ENCODE measurements at places on chromosomes 4 and X. TPM values are rescaled to one million over a fixed set of nuclear protein-coding genes. Genes with fewer than 3 reads are reported as not detected.

- no peak overlapping the region for H3K27ac ChIP-seq
- no peaks in the 10 kb centered on the region for H3K27me3 ChIP-seq
- no peaks in the 10 kb centered on the region for H3K36me3 ChIP-seq
- H3K4me3 ChIP-seq = no peak overlapping the region
Observed at GRCh38 chr4:99998062-99998867, 48.2 kb upstream of the H2AZ1 start.

GRCh38 chr4:120616-121015, 3.7 kb upstream of the ZNF718 start:
- no peaks in the 10 kb centered on the region for H3K36me3 ChIP-seq
- no peaks in the 10 kb centered on the region for H3K27me3 ChIP-seq
- no peak overlapping the region for H3K4me3 ChIP-seq
- H3K4me1 ChIP-seq = peaks cover 3% of the 10 kb centered on the region

- no peak for DNase-seq
- H3K4me3 ChIP-seq = no peak overlapping the region
- no peaks in the 10 kb centered on the region for H3K4me1 ChIP-seq
- H3K27ac ChIP-seq = no peak overlapping the region
- H3K27me3 ChIP-seq = no peaks in the 10 kb centered on the region
Observed at GRCh38 chrX:152847281-152847680, 16.4 kb downstream of the NSDHL start.

DNA sequence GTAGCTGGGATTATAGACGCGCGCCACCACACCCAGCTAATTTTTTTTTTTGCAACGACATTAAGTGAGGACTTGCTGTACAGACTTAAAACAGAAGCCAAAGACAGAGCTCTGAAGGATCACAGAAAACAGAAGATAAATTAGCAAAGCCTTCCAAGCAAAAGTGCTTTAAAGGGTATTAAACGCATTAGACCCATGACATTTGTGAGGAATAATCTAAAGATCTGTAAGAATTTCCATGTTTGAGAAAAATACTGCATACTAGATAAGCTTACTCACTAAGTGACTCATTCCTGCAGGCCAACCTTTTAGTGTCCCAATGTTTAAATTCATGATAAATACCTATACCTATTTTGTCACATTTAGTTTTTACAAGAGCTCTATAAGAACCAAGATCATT, 27.4 kb downstream of the SMARCA1 start:
- no peak overlapping the region for H3K4me3 ChIP-seq
- no peak for DNase-seq
- no peak overlapping the region for H3K27ac ChIP-seq
- H3K36me3 ChIP-seq = no peaks in the 10 kb centered on the region
- H3K27me3 ChIP-seq = peaks cover 6% of the 10 kb centered on the region

DNA sequence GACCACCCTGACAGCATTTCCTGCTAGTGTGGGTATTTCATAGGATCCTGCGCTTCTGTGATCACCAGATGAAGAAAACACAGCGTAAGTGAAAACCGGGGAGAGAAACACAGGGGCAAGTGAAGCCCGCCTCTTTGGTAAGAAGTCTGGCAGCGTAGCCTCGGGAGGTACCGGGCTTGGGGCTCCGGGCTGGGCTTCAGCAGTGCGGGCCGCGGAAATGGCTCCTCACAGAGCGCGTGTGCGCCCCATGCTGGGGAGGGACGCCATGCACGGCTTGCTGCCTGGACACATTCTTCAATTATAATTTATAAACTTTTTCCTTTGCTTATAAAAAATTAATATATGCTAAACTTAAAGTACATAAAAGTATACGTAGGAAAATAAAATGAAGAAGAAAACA, 151.5 kb downstream of the AFAP1 start:
- H3K4me1 ChIP-seq = no peaks in the 10 kb centered on the region
- no peaks in the 10 kb centered on the region for H3K36me3 ChIP-seq
- no peaks in the 10 kb centered on the region for H3K27me3 ChIP-seq
- no peak overlapping the region for H3K27ac ChIP-seq
- H3K4me3 ChIP-seq = no peak overlapping the region

DNA sequence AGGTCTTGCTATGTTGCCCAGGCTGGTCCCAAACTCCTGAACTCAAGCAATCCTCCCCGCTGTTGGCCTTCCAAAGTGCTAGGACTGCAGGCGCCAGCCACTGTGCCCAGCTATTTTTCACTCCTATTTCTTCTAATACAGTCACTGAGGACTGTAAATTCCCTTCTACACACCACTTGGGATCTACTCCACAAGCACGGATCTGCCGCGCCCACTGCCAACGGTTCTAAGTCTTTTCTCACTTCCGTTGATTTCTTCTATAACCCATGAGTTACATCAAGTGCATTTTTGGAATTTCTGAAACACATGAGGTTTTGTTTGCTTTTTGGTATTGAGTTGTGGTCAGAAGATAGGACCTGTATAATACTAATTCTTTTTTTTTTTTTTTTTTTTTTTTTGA, 48.6 kb downstream of the FAM53A start:
- no peak overlapping the region for H3K4me3 ChIP-seq
- no peak overlapping the region for H3K27ac ChIP-seq

DNA sequence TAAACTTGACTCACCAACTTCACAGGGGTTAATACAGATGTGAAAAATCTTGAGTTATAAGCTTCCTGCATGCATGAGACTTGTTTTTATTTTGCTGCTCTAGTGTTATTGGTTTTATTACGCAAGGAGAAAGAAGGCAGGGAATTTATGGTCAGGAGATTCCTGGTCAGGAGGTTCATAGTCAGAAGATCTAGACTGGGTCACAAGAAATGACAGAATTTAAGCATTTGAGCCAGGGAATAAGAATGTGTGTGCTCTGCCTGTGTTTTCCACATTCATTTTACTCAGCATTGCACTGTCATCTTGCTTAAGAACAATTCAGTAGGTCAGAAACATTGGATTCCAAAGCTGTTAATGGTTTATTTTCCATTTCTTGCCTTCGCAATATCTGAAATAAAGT, 2522.1 kb downstream of the ARAP2 start:
- H3K4me1 ChIP-seq = no peaks in the 10 kb centered on the region
- no peaks in the 10 kb centered on the region for H3K27me3 ChIP-seq
- DNase-seq = no peak
- no peaks in the 10 kb centered on the region for H3K36me3 ChIP-seq

DNA sequence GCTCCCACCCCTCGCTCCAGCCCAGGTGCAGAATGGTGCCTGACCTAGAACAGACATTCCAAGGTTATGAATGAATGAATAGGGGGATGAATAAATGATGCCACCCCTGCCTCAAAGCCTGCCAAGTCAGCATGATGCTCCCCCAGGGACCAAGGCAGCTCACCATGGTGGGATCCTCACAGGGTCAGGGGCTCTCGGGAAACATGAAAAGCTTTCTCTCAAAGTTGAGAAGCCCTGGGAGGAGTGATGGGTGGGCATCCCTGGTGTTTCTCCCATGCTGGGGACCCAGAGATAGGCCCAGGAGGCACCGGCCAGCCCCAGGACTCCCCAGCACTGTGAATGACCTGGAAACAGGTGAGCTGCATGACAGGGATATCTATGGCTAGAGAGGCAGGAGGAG, 58.9 kb downstream of the HTRA3 start:
- no peak overlapping the region for H3K4me3 ChIP-seq
- peaks cover 5% of the 10 kb centered on the region for H3K4me1 ChIP-seq
- H3K27ac ChIP-seq = no peak overlapping the region
- DNase-seq = peak; percentile 4
- no peaks in the 10 kb centered on the region for H3K27me3 ChIP-seq

DNA sequence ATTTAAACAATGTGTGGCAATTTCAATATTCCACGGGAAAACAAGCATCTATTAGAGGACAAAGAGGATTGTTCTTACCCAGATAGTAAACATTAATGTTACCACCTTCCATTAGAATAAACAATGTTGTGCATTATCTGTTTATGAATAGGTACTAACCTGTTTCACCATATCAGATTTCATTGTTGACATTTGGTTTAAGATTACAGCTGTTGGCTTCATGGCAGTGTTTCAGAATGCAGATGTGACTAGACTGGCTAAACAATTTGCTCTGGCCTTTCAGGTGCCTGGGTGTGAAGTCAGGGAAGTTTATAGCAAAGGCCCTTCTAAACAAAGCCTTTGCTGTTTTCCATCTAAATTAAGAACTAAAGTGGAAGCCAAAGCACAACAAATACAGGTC, 464.7 kb upstream of the FAM47C start:
- H3K4me1 ChIP-seq = no peaks in the 10 kb centered on the region
- no peaks in the 10 kb centered on the region for H3K36me3 ChIP-seq
- H3K27ac ChIP-seq = no peak overlapping the region
- DNase-seq = no peak
- H3K27me3 ChIP-seq = no peaks in the 10 kb centered on the region

DNA sequence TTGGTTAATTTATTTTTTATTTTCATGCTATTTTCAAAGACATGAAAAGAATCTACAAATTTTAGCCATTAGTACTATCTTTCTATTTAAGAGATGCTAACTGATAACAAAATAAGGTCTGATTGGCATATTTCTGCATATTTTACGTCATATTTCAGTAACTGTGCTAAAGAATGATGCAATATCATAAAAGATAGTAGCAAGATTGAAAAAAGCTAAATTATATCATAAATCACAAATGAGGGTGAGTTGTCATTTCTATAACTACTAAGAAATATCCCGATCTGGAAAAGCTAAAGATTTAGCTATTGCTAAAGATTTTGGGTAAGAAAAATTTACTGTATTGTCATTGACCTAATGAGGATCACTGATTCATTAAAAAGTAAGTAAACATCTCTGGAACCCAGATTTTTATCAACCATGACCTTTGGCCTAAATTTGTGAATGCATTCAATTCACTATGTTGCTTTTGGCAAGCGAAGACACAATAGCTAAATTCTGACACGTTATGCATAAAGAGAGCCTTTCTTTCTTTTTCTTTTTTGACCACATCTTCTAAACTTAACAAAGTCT, 103.6 kb downstream of the HPGD start:
- H3K4me3 ChIP-seq = no peak overlapping the region
- H3K36me3 ChIP-seq = no peaks in the 10 kb centered on the region
- DNase-seq = no peak
- H3K27me3 ChIP-seq = no peaks in the 10 kb centered on the region

GRCh38 chrX:27995611-27996010, 14.4 kb upstream of the DCAF8L1 start:
- no peaks in the 10 kb centered on the region for H3K27me3 ChIP-seq
- no peaks in the 10 kb centered on the region for H3K4me1 ChIP-seq
- no peak overlapping the region for H3K4me3 ChIP-seq
- no peaks in the 10 kb centered on the region for H3K36me3 ChIP-seq
- H3K27ac ChIP-seq = no peak overlapping the region

DNA sequence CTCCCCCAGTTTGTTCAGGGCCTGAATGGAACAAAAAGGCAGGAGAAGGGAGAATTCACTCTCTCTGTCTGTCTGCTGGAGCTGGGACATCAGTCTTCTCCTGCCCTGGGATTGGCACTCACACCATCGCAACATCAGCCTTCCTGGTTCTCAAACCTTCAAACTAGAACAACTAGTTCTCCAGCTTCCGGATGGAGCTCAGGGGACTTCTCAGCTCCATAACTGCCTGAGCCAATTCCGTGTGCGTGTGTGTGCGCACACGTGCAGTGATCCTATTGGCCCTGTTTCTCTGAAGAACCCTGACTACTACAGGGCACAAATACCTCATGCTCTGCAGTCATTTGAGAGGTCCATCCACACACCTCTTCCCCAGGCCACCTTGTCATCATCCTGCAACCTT, 18.7 kb upstream of the MAN2B2 start:
- H3K4me1 ChIP-seq = no peaks in the 10 kb centered on the region
- H3K36me3 ChIP-seq = no peaks in the 10 kb centered on the region
- H3K4me3 ChIP-seq = no peak overlapping the region
- no peak for DNase-seq
- H3K27ac ChIP-seq = no peak overlapping the region

DNA sequence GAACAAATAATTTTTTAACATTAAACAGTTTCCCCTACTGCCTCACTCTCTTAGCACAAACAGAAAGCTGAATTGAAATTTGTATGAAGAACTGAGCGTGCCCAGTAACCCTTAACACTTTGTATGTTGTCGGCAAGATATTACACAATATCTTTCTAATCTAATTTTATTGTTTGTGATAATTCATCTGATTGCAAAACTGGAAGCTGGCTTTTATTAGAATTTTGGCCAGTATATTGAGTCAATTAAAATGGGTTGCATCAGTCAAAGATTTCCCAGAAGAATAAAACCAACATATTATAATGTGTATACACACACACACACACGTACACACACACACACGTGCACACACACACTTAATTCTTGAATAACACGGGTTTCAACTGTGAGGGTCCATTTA, 2332.1 kb downstream of the PCDH7 start:
- no peaks in the 10 kb centered on the region for H3K27me3 ChIP-seq
- H3K27ac ChIP-seq = no peak overlapping the region
- no peak for DNase-seq

DNA sequence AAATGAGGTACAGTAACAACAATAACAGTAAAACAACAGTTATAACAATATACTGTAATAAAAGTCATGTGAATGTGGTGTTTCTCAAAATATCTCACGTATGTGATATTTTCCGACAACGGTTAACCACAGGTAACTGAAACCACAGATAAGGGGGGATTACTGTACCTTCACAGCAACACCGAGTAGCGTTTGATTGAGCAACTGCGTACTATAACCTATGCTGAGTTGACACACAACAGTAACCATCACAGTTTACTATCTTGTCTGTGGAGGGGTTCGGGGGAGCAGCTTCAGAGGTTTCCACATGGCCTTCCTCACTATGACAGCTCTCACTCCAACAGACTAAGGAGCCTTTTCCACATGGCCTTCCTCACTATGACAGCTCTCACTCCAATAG, 13.4 kb downstream of the RBMX2 start:
- H3K36me3 ChIP-seq = no peaks in the 10 kb centered on the region
- no peak overlapping the region for H3K27ac ChIP-seq

GRCh38 chr4:31078661-31079060, 358.5 kb downstream of the PCDH7 start:
- no peak overlapping the region for H3K27ac ChIP-seq
- H3K27me3 ChIP-seq = no peaks in the 10 kb centered on the region
- H3K36me3 ChIP-seq = no peaks in the 10 kb centered on the region
- DNase-seq = no peak
- no peak overlapping the region for H3K4me3 ChIP-seq

The RBM46 gene
- not detected for total RNA-seq

The UGT2B7 gene
- total RNA-seq = 0.58 TPM

The NR0B1 gene
- total RNA-seq = not detected

The UGT2B28 gene
- not detected for total RNA-seq

The RHOXF2 gene
- total RNA-seq = not detected

The AVPR2 gene
- total RNA-seq = 5.2 TPM

The CFAP299 gene
- not detected for total RNA-seq

The PAGE2B gene
- not detected for total RNA-seq

The GYPE gene
- not detected for total RNA-seq

Measured in uterus (tissue), 4 donors.